Stimulated activated CD8-positive, alpha-beta memory T cell treated with anti-CD3 and anti-CD28 coated beads, Interleukin-2, amount 100 ng/mL, for 1 hour (primary cell): ENCODE measurements at places on chromosomes 2 and 18.

- DNase-seq, result no peak
Measured at GRCh38 chr2:239381709-239382134, 19.1 kb downstream of the HDAC4 start.

DNA sequence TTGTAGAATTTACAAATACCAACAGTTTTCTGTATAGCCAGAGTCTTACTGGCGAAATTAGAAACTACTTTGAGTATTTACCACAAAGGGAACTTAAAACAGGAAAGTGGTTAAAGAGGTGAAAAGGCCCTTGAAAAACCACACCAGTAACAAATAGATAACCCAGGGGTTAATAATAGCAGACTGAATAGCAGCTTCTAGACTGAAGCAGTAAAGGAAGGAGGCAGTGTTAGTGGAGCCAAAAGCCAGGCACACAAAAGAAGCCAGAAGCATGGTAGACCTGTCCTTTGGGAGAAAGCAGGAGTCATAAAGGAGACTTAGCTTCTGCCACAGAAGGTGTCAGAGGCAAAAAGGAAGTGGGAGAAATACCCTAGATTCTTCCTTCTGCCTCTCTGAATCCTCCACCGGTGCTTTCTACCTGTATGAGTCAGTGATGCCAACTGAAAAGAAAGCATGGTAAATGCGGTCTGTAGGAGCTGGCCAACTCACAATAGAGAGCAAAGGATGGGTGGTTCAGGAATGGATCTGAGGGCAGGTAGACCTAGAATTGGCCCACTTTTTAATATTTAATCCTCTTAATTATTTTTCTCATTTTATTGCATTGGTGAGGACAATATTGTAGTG is 97.3 kb downstream of the ARL6IP6 start:
- DNase-seq, result no peak

GRCh38 chr18:28147674-28148171 is 29.2 kb downstream of the CDH2 start:
- DNase-seq, result no peak

GRCh38 chr18:55509631-55510324 is 78.2 kb downstream of the TCF4 start:
- DNase-seq, result no peak

DNA sequence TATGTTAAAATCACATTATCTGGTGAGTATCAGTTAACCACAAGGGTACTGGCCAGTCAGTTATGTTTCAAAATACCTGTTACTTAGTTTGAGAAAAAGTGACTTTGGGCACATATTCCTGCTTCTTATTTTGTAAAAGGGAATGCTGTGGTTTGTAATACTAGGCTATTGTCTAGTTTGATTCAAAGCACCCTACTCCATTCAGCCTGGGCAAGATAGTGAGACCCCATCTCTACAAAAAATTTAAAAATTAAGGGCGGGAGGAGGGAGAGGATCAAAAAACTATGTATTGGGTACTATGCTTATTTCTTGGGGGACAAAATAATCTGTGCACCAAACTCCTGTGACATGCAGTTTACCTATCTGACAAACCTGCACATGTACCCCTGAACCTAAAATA is 18.9 kb downstream of the MBD5 start:
- DNase-seq, result no peak
